ENCODE measurements at places on chromosomes 6 and 20. TPM values are rescaled to one million over a fixed set of nuclear protein-coding genes. Genes with fewer than 3 reads are reported as not detected.

Gene RGL2
- total RNA-seq, result 16.3 TPM

Gene AK9
- total RNA-seq, result 80.3 TPM

Gene NOTCH4
- total RNA-seq, result 5.3 TPM

Gene SLC12A5
- 18.8 TPM for total RNA-seq

Gene MCCD1
- not detected for total RNA-seq

Gene HLA-DPA1
- total RNA-seq, result 1.6 TPM

Gene EYA4
- 0.41 TPM for total RNA-seq

Gene BHLHE23
- total RNA-seq, result not detected

Gene AFG1L
- 10.2 TPM for total RNA-seq

Gene COL9A1
- total RNA-seq, result 3.3 TPM

Gene TRAPPC3L
- total RNA-seq, result under 0.01 TPM

Gene SCGN
- total RNA-seq, result 30.2 TPM
